Fibroblast of upper back skin (primary cell): ENCODE measurements at places on chromosomes 3 and 15.

DNA sequence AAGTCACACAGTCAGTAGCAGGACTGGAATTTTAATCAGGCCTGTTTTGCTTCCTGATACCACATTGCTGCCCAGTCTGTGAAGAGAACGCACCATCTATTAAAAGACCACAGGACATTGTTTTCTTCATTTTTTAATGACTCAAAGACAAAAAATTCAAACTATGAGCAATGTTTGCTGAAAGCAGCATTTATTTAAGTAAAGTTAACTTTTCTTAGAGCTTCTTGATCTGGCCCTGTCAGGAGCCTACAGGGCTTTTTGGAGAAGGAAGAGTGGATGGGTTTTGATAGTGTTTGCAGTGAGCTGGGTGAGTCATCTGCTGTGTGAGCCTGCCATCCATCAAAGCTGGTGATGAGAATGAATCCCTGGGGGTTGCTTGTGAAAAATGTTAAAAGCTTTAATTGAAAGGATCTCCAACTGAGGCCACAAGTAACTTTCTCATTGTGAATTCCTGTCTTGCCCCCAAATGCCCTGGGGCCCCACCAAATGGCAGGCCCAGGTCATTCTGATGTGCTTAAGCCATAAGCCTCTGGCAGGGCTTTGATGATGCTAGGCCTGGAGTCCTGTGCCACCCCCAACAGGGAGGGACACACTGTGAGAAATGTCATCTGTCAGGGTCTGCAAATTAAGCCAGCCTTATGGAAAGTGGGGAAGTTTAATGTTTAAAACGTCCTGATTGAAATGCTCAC lies 136.2 kb upstream of the PFN2 start:
- peak; percentile 100 for DNase-seq

DNA sequence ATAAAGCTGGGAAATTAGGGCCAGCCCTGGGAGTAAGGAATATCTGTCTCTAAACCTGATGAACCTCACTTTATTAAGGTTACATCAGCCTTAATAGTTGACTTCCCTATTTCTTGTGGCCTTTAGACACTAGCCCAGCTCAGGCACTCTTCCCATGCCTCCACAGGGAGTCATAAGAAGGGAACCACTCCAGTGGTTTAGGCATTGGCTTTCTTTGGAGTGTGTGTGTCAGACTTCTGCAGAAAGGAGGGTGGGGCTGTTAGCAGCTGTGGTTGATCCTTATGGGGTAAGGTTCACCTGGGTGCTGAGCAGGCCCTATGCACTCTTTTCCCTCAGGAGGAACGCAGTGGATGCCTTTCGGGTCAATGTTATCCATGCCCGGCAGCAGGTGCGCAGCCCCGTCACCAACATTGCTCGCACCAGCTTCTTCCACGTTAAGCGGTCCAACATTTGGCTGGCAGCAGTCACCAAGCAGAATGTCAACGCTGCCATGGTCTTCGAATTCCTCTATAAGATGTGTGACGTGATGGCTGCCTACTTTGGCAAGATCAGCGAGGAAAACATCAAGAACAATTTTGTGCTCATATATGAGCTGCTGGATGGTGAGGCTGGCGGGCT lies 4.0 kb downstream of the AP2M1 start:
- no peak for DNase-seq

DNA sequence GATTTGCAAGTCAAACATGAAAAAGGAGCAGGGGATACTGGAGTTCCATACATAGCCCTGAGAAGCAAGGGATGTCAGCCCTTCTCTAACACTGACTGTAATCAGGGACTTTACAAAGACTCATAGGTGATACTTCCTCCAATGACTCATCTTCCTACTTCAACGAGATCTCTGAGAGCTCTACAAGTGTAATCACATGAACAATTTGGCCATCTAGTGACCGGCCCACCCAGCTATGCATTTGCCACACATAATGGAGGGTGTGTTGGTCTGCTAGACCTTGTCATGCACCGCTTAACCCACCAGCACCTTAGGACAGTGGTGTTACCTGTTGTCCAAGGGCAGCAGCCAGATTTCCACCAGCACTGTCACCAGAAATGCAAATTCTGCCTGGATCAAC lies 75.3 kb downstream of the NCEH1 start:
- DNase-seq, result no peak

GRCh38 chr3:131702146-131702545 lies 199.4 kb upstream of the MRPL3 start:
- peak; percentile 77 for DNase-seq

GRCh38 chr15:45150481-45150880 lies 20.7 kb downstream of the DUOX1 start:
- DNase-seq, result peak; percentile 25

- DNase-seq, result no peak
Observed at GRCh38 chr3:129016356-129016719, 15.2 kb downstream of the EFCC1 start.

DNA sequence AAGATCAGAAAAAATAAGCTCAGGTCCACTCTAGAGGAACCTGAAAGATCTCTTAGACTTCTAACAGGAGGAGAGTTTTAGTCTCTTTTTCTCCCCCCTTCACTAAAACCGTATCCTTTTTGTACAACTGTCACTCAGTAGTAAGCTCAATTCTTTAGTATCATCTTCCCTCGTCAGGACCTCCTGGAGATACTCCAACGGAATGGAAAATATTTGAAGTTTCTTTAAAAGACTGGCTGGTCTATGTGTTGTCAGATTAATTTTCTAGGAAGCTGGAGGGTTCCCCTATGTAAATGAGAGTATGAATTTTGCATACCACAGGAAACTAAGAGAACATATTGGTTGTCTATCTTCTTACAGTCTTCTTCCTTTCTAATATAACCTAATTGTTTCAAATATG lies 747.7 kb upstream of the CBLB start:
- no peak for DNase-seq
